Fibroblast of the aortic adventitia (primary cell): ENCODE measurements at places on chromosomes 2 and 18.
A peak's percentile ranks its signal among the peaks of the same experiment; 100 is the strongest.

DNA sequence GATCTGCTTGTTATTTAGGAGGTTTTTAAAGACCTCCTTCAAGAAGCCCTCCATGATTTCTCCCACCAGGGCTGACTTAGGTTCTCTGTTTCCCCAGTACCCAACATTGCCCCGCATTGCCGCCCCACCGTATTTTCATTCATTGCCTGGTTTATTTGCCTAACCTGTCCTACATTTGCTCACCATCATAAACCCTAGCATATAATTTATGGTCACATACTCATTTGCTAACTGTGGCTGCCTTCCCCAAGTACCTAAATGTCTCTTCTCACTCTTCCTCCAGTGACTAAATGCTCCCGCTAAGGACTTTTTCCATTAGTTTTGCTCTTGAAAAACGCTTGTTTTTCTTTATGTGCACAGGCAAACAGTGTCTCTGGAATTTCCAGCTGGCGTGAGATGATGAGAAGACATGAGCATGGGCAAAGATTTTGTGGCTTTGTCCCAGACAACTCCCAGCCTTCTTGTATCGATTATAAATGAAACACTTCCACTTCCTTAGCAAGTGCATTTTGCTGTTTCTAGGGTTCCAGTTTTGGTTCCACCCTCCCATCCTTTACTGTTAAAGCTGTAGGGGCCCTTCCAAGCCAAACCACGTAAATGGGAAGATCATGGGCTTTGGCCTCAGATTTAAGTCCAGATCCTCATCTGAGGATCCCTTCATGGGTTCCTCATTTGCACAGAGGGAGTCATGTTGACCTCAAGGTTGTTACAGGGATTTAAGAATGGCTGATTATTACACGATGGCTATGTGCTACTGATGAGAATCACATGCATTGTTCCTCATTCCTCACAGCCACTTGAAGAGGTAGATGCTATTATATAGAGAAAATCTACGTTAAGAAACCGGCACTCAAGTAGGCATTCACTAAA lies 21.0 kb upstream of the ARMC9 start:
- DNase-seq = no peak

- DNase-seq = no peak
Measured at GRCh38 chr2:138504546-138505235, 3.1 kb downstream of the SPOPL start.

DNA sequence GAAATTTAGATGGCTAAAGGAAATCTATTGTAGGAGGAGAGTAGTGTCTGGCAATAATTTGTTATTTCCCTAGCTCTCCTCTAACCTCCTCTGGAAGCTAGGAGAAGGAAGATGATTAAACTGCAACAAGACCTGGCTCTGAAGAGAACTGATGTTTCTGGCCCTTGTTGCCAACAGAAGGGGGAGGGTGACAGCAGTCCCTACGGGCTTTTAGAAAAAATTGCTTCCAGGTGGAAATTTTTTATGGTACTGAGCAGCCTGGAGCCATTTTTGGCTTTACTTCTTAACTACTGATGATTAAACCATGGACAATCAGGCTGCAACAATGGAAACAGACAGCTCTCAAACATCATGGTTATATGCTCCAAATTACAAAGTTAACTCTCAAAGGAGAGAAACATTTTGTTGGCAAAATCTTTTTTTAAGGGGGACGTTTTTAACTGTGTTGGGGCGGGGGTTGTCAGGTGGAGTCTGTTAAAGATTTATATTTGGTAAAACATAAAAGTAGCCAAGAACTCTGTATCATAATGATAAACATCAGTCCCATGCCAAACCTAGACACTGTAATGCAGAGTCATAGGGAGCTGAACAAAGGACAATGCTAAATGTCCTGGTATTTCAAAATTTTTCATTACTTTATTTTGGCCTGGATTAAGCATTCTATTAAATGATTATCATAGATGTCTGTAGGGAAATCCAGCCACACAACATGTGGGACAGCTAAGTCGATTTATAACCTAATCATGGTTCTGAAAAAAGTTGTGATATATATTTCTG lies 70.0 kb downstream of the EXOC6B start:
- peak; percentile 93 for DNase-seq

- peak; percentile 33 for DNase-seq
Measured at GRCh38 chr2:215361876-215362561, 50.2 kb downstream of the ATIC start.

- no peak for DNase-seq
Measured at GRCh38 chr2:113977060-113977659, 87.3 kb downstream of the ACTR3 start.

GRCh38 chr2:232196802-232197201 lies 181.7 kb upstream of the ALPP start:
- no peak for DNase-seq

DNA sequence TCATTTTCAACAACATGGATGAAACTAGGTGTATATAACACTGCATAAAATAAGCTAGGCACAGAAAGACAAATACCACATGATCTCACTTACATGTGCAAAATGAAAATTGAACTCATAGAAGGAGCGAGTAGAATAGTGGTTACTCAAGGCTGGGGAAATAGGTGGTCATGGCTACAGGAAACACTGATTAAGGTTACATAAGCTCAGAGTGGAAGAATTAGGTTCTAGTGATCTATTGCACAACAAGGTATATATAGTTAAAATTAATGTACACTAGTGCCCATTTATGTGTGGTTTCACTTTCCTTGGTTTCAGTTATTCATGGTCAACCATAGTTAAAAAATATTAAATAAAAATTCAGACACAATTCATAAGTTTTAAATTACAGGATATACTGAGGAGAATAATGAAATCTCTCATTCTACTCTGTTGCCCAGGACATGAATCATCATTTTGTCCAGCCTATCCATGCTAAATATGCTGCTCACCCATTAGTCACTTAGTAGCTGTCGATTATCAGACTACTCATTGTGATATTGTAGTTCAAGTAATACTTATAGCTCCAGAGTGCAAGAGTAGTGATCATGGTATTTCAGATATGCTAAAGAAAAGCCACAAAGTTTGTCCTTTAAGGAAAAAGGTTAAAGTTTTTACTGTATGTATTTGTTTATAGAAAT lies 1530.9 kb upstream of the LRRTM1 start:
- DNase-seq = peak; percentile 7

DNA sequence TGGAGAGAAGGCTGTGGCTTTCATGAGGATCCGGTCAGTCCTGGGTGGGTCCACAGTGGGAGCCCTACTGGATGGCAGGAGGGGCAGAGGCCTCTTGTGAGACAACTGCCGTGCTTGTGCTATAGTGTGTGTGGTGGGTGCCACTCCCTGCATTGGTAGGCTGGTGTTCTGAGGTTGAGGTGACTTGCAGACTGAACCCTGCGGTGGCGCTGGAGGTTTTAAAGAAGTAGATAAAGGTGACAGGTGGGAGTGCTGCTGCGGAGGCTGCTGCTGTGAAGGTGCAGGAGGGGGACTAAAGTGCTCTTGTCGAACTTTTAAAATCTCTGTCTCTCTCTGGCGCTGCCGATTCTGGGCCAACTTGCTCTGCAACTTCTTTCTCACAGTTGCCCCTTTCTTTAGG lies 29.7 kb downstream of the INO80D start:
- no peak for DNase-seq

GRCh38 chr2:217655651-217656050 lies 347.1 kb downstream of the TNS1 start:
- no peak for DNase-seq

DNA sequence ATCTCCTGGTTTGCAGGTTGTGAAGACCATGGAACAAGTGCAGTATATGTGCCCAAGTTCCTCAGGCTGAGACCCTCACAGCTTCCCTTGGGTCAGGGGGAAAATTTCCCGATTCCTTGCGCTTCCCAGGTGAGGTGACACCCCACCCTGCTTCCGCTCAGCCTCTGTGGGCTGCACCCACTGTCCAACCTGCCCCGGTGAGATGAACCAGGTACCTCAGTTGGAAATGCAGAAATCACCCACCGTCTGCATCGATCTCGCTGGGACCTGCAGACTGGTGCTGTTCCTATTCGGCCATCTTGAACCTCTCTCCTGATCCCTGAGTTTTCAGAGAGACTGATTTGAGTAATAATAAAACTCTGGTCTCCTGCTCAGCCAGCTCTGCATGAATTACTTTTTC lies 30.6 kb downstream of the CHCHD5 start:
- DNase-seq = no peak

DNA sequence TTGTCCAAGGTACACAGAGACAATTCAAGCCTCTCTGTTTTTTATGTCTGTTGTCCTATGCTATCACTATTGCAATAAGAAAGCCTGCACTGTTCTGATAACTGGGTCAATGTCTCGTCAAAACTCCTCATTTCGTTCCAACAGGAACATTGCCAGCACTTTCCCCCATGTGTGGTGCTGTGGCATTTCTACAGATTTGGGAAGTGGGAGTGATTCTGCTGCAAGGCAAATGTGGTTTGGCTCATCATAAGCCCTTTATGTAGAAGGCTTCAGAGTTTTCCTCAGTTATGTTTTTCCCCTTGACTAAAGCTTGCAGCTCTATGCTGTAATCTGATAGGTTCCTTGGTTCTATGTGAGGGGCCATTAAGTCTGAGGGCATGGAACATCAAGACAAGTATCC lies 324.1 kb upstream of the TCF4 start:
- peak; percentile 23 for DNase-seq

- no peak for DNase-seq
Measured at GRCh38 chr18:58612315-58613055, 16.4 kb downstream of the ALPK2 start.

DNA sequence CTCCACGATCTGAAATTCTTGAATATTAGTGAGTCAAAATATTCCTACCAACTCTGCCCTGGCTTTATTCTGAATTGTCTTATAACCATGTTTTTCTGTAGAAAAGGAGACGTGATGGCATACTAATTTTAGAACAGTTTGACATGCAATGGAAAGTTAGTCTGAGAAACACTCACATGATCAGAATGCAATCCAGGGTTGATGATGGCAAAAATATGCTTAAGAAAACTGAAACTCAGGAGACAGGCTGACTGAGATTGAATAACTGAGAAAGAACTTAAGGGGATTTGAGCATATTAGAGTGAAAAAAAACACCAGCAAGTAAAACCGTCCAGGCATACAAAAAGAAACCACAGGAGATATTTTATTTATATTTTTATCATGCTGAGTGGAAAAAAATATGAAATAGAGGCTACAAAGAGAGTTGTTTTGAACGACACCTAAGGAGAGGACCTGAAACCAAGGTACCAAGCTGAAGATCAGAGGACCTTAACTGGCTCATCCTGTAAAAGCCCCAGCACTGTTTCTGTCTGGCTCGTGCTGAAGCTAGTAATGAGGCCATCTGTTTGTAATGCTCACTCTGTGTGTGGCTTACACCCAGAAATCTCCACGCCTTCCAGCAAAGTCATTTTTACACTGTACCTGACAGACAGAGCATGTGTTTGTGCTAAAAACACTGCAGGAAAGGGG lies 437.2 kb upstream of the PKDCC start:
- peak; percentile 88 for DNase-seq

DNA sequence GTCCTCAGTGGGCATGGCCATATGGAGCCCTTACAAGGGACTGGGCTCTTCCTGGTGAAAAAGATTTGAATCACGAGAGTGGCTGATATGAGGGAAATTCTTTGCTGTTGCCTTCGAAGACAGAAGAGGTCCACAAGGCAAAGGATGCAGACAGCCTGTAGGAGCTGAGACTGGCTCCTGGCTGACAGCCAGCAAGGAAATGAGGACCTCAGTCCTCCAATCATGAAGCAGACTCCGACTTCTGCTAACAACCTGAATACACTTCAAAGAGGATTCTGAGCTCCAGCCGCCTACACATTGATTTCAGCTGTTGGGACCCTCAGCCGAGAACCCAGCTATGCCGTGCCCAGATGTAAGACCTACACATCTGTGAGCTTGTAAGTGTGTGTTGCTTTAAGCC lies 3.0 kb upstream of the ST8SIA5 start:
- no peak for DNase-seq

DNA sequence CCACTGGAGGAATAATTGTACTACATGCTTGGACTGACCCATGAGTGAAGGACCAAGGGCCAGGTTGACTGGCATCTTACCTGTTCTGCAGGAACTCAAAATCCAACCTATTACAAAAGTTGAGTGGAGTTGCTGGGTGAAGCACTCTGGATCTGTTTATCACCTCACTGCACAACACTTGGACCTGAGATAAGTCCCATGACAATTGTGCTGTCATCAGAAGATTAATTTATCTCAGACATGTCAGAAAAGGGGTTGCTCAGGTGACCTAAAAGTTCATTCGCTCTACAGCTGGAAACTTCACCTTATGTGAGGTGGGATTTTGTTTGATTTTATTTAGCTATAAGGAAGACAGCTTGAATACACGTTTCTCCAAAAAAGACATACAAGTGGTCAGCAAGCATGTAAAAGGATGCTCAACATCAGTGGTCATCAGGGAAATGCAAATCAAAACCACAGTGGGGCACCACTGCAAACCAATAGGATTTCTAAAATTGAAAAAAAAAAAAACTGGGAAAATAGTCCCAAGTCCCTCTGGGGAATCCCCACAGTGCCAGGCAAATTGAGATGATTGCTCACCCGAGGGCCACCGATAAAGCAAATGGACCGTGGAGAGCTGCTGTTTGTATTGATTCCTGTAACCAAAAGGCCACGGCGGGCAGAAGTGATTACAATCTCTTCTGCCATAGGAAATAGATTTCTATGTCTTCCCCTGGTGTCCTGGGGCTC lies 65.8 kb upstream of the SLC35F5 start:
- DNase-seq = no peak

GRCh38 chr2:119644186-119644585 lies 34.8 kb upstream of the TMEM177 start:
- peak; percentile 70 for DNase-seq

GRCh38 chr2:217418090-217418489 lies 558.2 kb upstream of the TNP1 start:
- DNase-seq = peak; percentile 35

DNA sequence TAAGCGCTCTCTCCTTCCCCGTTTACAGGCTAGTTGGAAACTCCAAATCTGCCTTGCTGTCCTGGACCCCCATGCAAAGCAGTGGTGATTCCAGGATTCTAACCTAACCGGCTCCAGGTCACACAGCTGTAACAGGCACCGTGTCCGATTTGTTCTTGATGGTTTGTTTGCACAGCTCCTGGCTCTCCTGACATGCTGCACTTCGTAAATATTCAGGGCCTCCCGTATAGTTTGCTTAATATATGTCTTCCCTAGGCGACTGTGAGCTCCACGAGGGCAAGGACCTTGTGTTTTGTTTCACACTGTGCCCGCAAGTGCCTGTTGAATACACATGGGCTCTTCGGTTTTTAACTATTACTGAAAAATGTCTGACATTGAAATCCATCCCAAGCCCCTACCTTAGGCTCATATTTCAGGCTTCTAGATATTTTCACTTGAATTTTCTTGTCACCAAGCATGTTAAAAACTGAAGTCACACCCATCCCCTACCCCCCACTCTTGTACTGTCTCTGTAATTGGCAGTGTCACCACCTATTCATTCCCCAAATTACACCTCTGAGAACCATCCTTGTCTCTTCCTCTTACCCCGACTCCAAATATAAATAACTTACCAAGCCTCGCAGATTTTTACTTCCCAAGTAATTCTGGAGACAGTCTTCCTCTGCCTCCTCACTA lies 1.0 kb upstream of the PUM2 start:
- DNase-seq = no peak
